ENCODE measurements at places on chromosomes 11 and 22.

DNA sequence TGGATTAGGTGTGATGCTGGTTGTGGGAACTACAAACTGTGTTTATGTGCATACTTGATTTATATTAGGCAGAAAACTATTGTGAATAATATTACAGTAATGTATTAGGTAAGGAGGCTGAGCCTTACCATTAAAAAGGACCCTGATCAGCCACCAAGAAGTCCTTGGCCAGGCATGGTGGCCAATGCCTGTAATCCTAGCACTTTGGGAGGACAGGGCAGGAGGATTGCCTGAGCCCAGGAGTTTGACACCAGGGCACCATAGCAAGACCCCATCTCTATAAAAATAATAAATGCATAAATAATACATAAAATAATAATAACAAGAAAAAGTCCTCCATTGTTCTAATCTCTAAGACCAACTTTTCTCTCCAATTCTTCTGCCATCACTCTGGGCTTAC lies 3.2 kb upstream of the ZBED5 start:
- DNase-seq = no peak

DNA sequence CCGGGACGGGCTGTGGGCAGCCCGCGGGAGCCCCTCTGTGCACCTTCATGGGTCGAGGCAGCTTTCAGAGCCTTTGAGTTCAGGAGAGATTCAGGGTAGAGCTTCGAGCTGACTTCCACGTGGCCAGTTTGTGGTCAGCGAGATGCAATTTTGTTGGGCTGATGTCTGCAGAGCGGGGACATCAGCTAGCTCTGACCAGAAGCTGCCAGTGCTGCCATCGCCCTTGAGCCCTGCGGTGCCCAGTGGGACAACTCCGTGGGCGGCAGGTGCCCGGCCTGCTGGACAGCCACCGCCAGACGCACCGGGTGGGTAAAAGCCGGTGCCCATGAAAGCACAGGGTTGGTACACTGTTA lies 719 bp downstream of the TALDO1 start:
- no peak for DNase-seq

DNA sequence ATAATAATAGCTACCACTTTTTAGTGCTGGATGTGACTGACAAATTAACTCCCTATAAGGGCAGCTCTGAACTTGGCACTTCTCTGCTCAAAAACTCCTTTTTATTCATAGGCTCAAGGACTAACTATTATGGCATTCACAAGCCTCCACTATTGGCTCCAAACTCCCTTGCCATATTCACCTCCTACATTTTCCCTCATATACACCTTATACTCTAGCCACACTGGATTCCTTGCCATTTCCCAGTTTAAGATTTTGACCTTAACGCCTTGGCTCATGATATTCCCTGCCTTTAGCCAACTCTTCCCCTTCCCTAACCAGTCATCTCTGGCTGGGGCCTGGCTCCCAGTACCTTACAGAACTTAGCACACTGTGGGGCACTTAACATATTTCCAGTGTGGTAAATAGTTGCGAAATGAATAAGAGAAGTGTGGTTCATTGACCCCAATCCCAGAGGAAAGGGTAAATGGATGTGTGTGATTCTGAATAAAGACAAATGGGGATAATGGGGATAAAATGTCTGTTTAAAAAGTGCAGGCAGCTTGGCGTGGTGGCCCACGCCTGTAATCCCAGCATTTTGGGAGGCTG lies 40.0 kb upstream of the SORL1 start:
- no peak for DNase-seq

DNA sequence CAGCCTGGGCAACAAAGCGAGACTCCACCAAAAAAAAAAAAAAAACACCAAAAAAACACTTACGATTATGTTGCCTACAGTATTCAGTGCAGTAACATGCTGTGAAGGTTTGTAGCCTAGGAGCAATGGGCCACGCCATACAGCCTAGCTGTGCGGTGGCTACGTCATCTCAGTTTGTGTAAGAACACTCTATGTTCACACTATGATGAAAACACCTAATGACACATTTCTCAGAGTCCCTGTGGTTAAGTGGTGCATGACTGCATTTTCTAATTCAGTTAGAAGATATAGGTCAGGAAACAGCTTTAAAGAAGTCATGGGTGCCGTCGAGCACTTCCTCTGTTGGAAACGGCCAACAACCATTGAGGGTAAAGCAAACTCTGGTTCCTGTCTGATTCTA lies 75.7 kb upstream of the ANO1 start:
- no peak for DNase-seq

GRCh38 chr11:45655012-45655283 lies 10.5 kb downstream of the CHST1 start:
- peak; percentile 59 for DNase-seq

DNA sequence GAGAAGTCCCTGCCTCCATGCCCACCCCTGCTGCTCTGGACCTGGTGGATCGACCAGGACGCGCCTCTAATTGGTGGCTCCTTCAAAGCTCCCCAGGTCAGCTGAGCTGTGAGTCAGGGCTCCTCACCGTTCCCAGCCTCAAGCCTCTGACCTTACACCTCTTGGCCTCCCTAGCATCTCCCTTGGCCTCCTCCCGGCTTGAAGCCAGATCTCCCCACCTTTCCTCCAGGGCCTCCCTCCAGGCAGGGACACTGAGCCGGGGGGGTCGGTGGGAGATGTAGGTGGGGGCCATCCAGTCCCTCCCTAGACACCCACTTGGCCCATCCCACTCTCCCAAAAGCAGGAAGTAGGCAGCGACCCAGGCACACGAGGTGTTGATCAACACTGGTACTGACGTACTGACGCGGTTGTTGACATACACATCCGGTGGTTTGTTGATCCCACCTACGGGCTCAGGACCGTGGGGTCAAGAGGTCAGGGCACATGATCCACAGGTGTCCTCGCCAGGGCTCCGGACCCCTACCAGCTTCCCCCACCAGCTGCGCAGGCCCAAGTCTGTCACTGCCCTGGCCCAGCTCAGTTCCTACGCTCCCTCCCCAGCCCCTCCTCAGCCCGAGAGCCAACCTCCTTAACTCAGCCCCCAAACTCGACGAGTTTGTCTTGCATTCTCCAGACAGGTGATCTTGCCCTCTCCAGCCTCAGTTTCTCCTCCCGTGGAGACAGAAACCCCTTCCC lies 802 bp downstream of the ATG2A start:
- DNase-seq = peak; percentile 69

DNA sequence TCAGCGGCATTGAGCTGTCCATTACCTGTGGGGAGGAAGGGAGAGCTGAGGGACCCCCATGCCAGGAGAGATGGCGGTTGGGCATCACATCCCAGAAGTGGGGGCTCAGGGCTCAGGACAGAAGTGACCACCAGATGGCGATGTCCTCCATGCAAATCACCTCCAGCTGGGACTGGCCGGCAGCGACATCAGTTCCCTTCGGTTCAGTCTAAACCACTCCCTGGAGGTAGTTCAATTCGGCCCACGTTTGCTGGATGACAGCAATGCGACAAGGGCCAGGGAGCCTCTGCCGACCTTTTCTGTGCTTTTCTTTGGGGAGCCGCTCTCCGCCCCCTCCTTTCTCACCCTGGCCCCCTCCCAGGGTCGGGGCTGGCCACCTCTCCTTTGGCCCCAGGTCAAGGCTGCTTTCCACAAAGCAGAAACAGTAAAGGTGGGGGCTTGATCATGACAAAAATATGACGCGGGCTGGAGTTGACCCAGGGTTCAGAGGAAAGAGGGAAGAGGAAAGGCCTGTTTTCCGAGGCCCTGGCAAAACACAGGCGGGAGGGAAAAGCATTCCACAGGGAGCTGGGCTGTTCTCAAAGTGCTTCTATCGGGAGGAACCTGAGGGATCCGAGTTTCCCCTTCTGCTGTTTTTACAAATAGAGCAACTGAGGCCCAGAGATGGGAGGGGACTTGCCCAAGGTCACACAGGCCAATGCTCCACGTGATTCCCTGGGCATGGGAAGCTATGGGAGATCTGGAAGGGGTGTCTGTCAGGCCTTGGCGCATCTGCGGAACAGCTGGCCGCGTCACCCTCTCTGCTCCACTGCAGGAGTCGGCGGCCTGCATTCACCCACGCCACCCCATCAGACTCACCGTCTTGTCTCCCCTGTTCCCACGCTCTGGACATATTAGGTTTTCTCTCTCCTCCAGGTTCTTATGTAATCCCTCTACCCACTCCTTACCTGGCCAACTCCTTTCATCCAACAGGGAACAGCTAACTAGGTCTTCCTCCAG lies 54.7 kb downstream of the FBXO7 start:
- peak; percentile 97 for DNase-seq

DNA sequence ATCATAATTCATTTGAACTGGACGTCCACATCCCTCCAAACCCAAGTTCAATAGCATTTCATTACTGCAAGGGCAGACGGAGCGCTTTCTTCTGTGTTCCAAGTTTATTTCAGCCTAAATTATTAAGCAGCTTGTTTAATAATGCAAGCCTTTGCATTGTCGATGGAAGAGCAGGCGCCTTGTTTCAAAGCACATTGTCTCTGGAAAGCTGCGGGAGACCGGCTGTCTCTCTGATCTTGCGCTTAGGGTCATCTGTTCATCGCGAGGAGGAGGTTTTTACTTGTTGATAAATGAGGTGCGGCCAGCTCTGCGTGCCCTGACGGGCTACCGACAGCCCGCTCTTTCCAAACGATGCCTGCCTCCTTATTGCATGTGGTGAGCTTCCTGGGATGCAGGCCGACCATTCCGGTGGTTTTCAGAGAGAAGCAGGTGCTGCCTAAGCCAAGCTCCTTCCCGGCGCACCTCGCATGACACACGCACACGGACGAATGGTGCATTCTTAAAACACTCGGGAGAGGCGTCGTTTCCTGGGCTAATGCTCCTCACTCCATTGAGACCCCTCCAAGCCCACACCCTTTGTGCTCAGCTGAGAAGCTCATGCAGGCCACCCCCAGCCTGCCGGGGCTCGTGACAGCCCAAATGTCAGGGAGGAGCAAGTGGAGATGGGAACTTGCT lies 456.9 kb downstream of the BRD1 start:
- peak; percentile 56 for DNase-seq

DNA sequence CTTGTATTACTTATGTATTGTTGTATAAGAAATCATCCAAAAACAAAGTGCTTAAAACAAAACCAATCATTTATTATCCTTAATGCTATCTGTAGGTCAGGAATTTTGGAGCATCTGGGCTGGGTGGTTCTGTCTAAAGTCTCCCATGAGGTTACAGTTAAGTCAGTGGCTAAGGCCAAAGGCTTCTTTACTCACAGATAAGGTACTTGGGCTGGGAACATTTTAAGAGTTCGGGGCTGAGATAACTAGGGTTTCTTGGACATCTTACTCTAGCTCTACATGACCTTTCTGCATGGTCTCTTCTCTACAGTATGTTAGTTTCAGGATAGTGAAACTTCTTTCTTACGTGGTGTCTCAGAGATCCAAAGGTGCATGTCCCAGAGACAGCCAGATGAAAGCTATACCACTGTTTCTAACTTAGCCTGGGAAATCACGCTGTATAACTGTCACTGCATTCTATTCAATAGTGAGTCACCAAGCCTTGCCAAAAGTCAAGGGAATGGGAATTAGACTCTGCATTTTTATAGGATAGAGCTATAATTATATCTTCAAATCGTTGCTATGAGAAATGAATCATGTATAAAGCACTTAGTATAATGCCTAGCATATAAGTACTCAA lies 29.6 kb downstream of the SOX6 start:
- no peak for DNase-seq

DNA sequence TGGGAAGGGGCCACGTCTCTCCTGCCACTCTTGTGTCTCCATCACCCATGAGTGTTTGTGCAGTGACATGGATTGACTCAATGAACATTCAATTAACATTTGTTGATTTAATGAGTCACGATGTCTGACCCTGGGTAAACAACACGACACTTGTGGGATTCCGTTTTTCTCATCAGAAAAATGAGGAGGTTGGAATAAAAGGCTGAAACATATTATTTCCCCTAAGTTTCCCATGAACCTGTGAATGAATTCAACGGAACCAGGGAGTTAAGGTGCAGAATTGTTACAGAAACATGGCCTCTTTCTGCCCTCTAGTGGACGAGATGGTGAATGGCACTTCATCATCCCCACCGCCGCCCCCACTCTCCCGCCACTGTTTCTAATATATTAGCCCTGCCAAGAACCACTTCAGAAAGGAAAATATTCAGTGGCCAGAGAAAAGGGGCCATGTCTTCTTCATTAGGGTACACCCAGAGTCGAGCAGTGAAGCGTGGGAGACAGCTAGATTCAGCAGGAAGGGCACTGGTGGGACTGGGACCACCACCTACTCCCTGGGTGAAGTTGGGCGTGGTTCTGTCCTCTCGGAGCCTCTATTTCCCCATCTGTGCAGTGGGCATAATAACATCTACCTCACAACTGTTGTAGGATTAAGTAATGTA lies 46.3 kb upstream of the SYT13 start:
- DNase-seq = no peak

GRCh38 chr11:70555078-70555477 lies 156.7 kb downstream of the CTTN start:
- no peak for DNase-seq

GRCh38 chr11:68684385-68685356 lies at the start of gene GAL:
Gene GAL, plus strand, starts transcription at chr11:68684544. Its CDS starts 380 bp downstream, at chr11:68684924.
- DNase-seq = no peak

DNA sequence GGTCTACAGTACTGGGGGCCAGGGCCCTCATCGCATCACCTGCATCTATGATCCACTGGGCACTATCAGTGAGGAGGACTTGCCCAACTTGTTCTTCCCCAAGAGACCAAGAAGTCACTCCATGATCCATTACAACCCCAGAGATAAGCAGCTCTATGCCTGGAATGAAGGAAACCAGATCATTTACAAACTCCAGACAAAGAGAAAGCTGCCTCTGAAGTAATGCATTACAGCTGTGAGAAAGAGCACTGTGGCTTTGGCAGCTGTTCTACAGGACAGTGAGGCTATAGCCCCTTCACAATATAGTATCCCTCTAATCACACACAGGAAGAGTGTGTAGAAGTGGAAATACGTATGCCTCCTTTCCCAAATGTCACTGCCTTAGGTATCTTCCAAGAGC lies 3.8 kb upstream of the PPFIBP2 start:
- DNase-seq = no peak

- no peak for DNase-seq
These were observed 7.3 kb upstream of the TEAD1 start for GRCh38 chr11:12666915-12667314.

GRCh38 chr11:1303973-1304372 lies 5.5 kb downstream of the TOLLIP start:
- no peak for DNase-seq

DNA sequence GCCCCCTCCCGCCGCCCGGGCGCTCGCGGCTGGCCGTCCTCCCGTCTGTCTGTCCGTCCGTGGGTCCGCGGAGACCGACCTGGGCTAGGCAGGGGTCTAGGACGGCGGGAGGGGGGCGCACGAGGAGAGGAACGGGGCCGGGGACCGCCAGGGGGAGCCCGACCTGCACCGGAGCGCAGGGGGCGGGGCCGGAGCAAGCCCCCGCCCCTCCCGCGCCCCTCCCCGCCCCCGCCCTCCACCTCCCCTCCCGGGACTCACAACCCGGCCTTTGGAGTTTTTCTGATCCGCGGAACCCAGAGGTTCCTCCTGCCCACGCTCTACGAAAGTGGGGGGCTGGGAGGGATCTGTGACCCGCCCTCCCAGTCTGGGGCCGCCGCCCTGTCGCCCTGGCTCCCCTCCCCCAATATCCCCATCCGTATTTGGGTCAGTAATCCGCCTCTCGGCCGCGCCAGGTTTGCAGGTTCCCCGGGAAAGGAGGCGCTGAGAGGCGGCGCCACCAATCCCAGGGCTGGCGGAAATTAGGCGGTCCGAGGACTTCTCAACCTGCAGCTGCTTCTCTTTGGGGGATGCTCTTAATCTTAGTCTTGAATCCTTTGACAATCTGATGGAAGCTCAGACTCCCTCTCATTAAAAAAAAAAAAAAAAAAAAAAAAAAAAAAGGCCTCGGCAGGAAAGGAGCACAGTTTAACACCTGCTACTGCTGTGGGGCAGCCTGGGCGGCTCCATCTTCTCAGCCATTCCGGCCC lies 925 bp upstream of the KCNJ11 start:
- DNase-seq = peak; percentile 23

All from lower leg skin (tissue), 4 donors.